ENCODE measurements at places on chromosomes 3 and 15.

GRCh38 chr3:179603831-179604230, 607 bp downstream of the MRPL47 start:
- H3K4me3 ChIP-seq = no peak overlapping the region
- H3K27me3 ChIP-seq = no peaks in the 10 kb centered on the region
- DNase-seq = no peak
- H3K36me3 ChIP-seq = peaks cover 51% of the 10 kb centered on the region

DNA sequence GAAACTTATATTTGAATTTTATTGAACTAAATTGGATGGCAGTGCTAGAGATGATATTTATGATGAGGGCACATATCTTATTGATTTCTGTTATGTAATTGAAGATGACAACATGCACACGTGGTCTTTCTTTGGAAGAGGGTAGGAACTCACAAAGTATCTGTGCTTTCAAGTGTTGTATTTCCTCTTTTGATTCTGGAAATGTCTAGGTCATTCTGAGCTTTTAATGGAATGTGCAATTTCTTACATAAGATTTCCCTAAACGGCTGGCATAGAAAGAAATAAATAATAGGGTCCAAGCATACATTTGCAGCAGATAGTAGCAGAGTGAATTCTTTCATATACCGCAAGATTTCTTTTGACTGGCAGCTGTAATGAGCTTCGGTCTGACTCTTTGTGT, 10.1 kb upstream of the GPR171 start:
- DNase-seq = no peak
- H3K36me3 ChIP-seq = no peaks in the 10 kb centered on the region
- no peaks in the 10 kb centered on the region for H3K27me3 ChIP-seq
- H3K4me3 ChIP-seq = no peak overlapping the region

DNA sequence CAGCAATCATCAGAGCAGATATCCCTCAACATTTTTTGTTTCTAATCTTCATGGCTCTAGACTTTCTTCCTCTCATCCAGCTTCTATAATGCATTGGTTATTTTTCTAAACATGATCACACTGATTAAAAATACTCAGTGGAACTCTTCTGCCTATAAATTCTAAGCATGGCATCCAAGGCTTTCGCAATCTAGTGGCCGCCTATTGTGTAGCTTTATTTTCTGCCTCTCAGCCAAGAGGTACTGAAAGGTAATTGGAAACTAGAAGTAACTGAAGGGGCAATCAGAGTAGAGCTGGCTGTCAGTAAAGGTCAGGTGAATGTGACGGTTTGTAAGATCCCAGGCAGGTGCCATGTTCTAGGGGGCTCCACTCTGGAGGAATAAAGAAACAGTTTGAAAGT, 33.4 kb downstream of the OXSM start:
- H3K27me3 ChIP-seq = no peaks in the 10 kb centered on the region
- H3K27ac ChIP-seq = no peak overlapping the region
- DNase-seq = no peak
- H3K36me3 ChIP-seq = no peaks in the 10 kb centered on the region
- no peaks in the 10 kb centered on the region for H3K4me1 ChIP-seq

DNA sequence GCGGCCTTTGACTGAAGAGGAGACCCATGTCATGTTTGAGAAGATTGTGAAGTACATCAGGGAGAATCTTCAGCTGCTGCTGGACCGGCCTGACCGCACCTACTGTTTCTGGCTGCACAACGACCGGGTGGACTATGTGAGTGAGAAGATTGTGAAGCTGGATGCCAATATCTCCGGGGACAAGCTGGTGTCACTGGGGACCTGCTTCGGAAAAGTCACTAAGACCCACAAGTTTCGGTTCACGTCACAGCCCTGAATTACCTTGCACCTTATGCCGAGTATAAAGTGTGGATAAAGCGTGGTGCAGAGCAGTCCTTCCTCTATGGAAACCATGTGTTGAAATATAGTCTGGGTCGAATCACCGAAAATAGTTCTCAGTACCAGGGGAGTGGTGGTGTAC, 16.0 kb upstream of the DNAJC13 start:
- DNase-seq = no peak
- H3K4me1 ChIP-seq = no peaks in the 10 kb centered on the region
- H3K4me3 ChIP-seq = no peak overlapping the region
- no peak overlapping the region for H3K27ac ChIP-seq
- H3K36me3 ChIP-seq = no peaks in the 10 kb centered on the region

- no peaks in the 10 kb centered on the region for H3K4me1 ChIP-seq
- no peak overlapping the region for H3K4me3 ChIP-seq
- H3K27ac ChIP-seq = no peak overlapping the region
- no peaks in the 10 kb centered on the region for H3K27me3 ChIP-seq
These were observed 176.2 kb downstream of the PLCL2 start for GRCh38 chr3:17061005-17061404.

DNA sequence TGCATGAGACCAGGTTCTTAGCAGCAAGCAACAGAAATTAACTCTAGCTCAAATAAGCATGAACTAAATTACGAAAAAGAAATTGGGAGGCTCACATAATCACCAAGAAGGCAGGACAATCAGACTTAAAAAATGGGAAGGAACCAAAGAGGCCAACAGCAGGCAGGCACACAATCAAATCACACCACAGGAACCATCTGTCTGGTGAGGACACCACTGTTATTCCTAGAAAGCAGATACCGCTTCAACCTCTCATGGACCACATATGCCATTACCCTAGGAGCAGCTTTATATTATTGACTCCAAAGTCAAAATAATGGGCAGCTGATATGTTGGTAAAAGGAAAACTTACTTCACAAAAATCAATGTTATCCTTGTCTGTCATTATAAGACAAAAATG, 51.6 kb downstream of the SUCLG2 start:
- peaks cover 3% of the 10 kb centered on the region for H3K36me3 ChIP-seq
- DNase-seq = no peak
- H3K27me3 ChIP-seq = no peaks in the 10 kb centered on the region
- peaks cover 1% of the 10 kb centered on the region for H3K4me1 ChIP-seq
- H3K27ac ChIP-seq = no peak overlapping the region

GRCh38 chr3:181629711-181630110, 82.0 kb upstream of the SOX2 start:
- peaks cover 1% of the 10 kb centered on the region for H3K4me1 ChIP-seq
- H3K27ac ChIP-seq = no peak overlapping the region
- no peaks in the 10 kb centered on the region for H3K27me3 ChIP-seq

DNA sequence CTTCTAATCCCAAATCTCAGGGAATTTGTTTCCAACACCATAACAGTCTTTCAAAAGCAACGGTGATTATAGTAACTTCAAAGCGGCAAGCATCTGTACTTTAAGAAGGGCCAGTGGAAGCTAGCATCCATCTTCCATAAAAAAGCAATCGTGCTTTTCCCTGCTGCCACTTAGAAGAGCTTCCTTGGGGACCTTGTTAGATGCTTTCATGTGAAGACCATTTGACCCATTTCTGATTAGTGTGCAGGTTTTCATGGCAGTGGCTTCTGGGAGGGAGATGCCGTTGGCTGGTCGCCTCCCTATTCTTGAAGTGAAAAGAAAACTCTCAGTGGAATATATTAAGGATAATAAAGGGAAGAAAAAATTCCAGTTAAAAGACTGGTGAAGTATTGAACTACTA, 354.1 kb downstream of the ROBO2 start:
- no peak overlapping the region for H3K4me3 ChIP-seq
- no peak overlapping the region for H3K27ac ChIP-seq
- DNase-seq = no peak
- no peaks in the 10 kb centered on the region for H3K4me1 ChIP-seq
- no peaks in the 10 kb centered on the region for H3K36me3 ChIP-seq

- no peaks in the 10 kb centered on the region for H3K27me3 ChIP-seq
- DNase-seq = peak; percentile 42
- no peaks in the 10 kb centered on the region for H3K36me3 ChIP-seq
- H3K4me3 ChIP-seq = peak overlapping the region; percentile 96
- H3K27ac ChIP-seq = peak overlapping the region; percentile 7
- H3K4me1 ChIP-seq = peaks cover 5% of the 10 kb centered on the region
These were observed 985 bp downstream of the VPS13C start for GRCh38 chr15:62059108-62059815.

DNA sequence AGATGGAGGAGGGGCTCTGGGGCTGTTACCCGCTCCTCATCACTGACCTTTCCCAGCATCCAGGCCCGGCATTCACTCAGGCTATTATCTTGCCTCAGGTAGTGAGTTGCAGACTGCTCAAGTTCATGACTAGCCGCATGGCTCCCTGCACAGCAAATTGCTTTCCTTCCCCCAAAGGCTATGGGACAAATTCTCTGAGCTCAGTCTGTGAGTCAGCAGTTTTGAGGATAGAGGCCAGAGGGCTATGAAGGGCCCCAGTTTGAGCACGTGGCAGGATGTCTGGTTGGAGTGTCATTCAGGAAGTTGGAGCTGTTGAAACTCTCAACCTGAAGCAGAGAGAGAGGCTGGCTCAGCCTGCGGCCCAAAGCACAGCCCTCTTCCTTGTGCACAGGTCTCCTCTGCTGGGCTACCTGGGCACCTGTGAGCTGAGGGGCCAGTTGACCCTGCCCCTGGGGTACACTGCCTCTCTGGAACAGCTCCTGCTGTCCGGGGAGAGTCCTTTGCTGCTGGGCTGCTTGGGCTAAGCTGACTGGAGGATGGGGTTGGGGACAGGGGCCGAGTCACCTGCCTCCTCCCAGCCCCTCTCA, 7.9 kb downstream of the FAH start:
- H3K4me3 ChIP-seq = peak overlapping the region; percentile 9
- peak overlapping the region; percentile 73 for H3K27ac ChIP-seq
- no peaks in the 10 kb centered on the region for H3K27me3 ChIP-seq
- H3K4me1 ChIP-seq = peaks cover 15% of the 10 kb centered on the region

GRCh38 chr3:9861626-9862130, 17.9 kb upstream of the RPUSD3 start:
- no peak for DNase-seq
- H3K4me3 ChIP-seq = no peak overlapping the region
- no peaks in the 10 kb centered on the region for H3K27me3 ChIP-seq
- peaks cover 22% of the 10 kb centered on the region for H3K4me1 ChIP-seq
- no peak overlapping the region for H3K27ac ChIP-seq

DNA sequence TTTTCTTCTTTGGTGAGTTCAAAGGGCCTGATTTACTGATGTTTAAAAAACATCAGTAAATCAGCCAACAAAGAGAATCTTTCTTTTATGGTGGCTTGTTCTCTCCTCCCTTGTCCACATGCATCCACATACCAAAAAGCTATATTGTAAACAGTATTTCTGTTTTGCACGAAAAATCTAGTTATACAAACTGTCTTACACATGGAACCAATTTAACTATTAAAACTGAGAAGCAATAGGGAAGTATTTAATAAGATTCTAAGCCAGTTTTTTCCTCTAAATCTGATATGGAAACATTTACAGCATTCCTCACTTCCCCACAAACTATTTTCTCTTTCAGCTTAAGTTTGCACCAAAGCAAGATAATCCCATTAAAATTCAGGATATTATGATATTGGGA, 110.8 kb upstream of the ICE2 start:
- no peak for DNase-seq
- peaks cover 19% of the 10 kb centered on the region for H3K4me1 ChIP-seq
- peaks cover 57% of the 10 kb centered on the region for H3K27me3 ChIP-seq

- DNase-seq = no peak
- H3K27ac ChIP-seq = no peak overlapping the region
- H3K4me1 ChIP-seq = no peaks in the 10 kb centered on the region
- no peaks in the 10 kb centered on the region for H3K27me3 ChIP-seq
- H3K4me3 ChIP-seq = no peak overlapping the region
These were observed 226.9 kb downstream of the CACNA2D3 start for GRCh38 chr3:54349231-54349652.

- no peaks in the 10 kb centered on the region for H3K36me3 ChIP-seq
- no peak overlapping the region for H3K27ac ChIP-seq
- H3K4me3 ChIP-seq = no peak overlapping the region
- no peaks in the 10 kb centered on the region for H3K27me3 ChIP-seq
- DNase-seq = no peak
These were observed 915.0 kb upstream of the GBE1 start for GRCh38 chr3:82676356-82677026.

DNA sequence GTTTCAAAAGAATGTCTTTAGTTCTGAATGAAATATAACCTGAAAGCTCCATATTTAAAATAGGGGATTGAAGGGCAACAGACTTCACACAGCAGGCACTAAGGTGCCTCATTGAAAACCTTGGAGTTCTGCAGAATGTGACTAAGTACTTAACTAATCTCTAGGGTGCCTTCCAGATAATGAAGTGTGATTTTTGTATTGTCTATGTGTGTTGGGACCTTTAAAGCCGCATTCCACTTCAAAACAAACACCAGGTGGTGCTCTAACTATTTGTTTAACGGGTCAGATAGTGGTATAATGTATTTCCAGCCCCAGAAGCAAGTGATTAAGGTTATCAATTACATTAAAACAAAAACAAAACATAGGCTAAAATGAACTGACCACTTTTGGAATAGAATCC, 28.0 kb downstream of the TFG start:
- H3K4me3 ChIP-seq = no peak overlapping the region
- H3K27ac ChIP-seq = no peak overlapping the region
- peaks cover 9% of the 10 kb centered on the region for H3K36me3 ChIP-seq
- DNase-seq = peak; percentile 28
- H3K27me3 ChIP-seq = no peaks in the 10 kb centered on the region

- H3K4me1 ChIP-seq = peaks cover 1% of the 10 kb centered on the region
- DNase-seq = no peak
- H3K4me3 ChIP-seq = no peak overlapping the region
- H3K36me3 ChIP-seq = no peaks in the 10 kb centered on the region
- no peaks in the 10 kb centered on the region for H3K27me3 ChIP-seq
- H3K27ac ChIP-seq = no peak overlapping the region
These were observed 59.7 kb downstream of the LSM3 start for GRCh38 chr3:14238356-14238755.

GRCh38 chr3:31232055-31233025, 300.4 kb upstream of the STT3B start:
- no peak overlapping the region for H3K27ac ChIP-seq
- H3K36me3 ChIP-seq = no peaks in the 10 kb centered on the region
- no peak overlapping the region for H3K4me3 ChIP-seq
- peaks cover 2% of the 10 kb centered on the region for H3K4me1 ChIP-seq

Data from mesenchymal stem cell (in vitro differentiated cells and primary cell).